ENCODE measurements at places on chromosomes 16 and 17.

- DNase-seq: peak; percentile 66
These were observed 97.6 kb upstream of the DNAH17 start for GRCh38 chr17:78674595-78675315.

- DNase-seq: no peak
These were observed 12.0 kb downstream of the FAM83G start for GRCh38 chr17:18992454-18993130.

GRCh38 chr16:84610376-84610775 lies 7.5 kb downstream of the COTL1 start:
- no peak for DNase-seq

- no peak for DNase-seq
These were observed 38.2 kb downstream of the CCDC42 start for GRCh38 chr17:8706431-8706830.

DNA sequence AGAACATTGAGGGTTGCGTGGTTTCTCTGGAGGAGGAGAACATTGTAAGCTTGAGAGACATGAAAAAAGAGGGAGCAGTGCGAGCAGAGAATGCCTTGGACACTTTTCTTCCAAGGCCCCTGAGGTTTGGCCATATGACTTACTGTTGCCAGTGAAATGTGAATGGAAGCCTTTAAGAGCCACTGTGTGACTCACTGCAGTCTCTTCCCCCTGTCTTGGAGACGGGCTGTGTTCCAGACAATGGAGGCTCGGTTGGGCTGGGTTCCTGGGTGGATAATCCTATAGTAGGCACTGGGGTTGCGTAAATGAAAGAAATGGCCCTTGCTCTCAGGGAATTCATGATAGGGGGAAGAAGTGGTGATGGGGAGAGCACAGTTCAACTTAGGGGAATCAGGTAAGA lies 75.5 kb downstream of the SHISA9 start:
- DNase-seq: no peak

- DNase-seq: no peak
These were observed 605.5 kb upstream of the SALL1 start for GRCh38 chr16:51756447-51757123.

- DNase-seq: peak; percentile 55
These were observed 49.0 kb upstream of the AKAP1 start for GRCh38 chr17:57035971-57036481.

DNA sequence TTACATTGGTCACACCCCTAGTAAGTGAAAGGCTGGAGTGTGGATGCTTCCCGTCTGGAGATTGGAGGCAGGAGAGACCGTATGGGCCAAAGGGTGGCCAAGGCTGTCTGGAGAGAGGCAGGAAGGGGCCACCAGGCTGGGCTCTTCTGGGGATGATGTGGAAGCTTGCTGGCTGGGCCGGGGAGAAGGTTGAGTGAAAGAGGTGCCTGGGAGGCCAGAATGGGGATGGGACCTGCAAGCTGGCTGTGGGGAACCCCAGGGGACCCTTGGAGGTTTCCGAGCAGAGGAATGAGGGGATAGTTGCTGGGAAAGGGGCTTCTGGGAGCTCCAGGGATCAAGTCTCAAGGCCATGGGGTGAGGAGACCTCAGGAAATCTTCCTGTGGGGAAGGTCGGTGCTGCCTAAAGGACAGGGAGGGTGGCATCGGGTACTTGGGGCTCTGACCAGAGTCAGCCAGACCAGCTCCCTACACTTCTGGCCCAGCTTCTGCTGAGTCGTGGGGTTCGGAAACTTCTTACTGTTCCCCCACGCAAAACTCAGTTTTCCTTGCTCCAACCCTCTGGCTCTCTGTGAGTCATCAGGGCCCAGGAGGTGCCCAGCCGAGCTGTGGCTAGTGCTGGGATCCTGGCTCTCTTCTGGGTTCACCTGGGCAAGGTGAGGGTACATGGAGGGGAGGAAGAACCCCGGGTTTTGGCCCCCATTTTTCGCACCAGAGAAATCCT lies 3.1 kb downstream of the MRC2 start:
- DNase-seq: no peak

GRCh38 chr16:31351942-31352325 lies 3.0 kb upstream of the ITGAX start:
- DNase-seq: no peak

DNA sequence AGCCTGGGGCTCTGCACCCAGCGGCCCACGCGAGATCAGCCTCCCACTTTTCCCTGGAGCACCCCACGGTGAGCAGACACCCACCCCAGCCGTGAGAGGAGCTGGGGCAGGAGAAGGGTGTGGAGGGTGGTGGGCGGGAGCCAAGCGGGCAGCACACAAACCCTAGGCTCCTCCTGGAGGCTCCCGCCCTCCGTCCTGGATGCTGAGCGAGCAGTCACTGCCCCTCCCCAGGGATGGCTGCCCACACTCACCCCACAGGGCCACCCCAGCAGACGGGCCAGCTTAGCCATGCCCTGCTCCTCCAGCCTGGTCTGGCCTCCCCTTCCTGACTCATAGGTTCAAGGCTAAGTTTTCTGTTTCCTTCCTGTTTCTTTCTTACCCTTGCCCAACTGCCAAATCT lies 15.7 kb upstream of the ABCC3 start:
- DNase-seq: no peak

GRCh38 chr16:79728048-79728922 lies 127.7 kb upstream of the MAF start:
- no peak for DNase-seq

GRCh38 chr17:83171661-83172060 lies 92.3 kb downstream of the METRNL start:
- DNase-seq: peak; percentile 48

DNA sequence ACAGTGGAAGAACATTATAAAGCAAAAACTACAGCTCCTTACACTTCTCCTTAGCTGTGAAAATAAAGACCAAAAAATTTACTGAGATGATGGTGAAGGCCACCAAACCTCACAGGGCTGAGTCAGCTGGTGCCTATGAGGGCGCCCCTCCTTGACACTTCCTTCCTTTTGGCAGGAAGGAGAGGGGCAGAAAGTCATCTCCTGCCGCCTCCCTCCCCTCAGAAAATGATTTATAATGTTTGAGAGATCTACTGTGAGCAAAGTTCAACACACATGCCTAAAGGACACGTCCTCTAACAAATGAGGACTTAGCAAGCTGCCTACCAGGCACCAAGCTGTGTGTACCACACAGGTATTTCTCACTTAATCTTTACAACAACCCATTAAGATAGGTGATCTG lies 245.7 kb downstream of the PRKCA start:
- DNase-seq: no peak

DNA sequence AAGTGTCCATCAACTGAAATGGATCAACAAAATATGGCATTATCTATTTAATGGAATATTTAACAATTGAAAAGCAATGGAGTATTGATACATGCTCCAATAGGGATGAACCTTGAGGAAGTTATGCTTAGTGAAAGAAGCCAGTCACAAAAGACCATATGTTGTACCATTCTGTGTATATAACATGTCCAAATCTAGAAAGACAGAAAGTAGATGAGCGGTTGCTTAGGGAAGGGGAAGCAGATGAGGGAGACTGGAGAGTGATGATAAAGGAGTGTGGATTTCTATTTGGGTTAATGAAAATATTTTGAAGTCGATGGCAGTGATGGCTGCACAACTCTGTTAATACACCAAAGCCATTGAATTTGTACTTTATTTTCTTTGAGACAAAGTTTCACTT lies 8.5 kb upstream of the ERN1 start:
- DNase-seq: no peak

GRCh38 chr16:50335196-50335958 lies 33.4 kb downstream of the BRD7 start:
- DNase-seq: no peak

DNA sequence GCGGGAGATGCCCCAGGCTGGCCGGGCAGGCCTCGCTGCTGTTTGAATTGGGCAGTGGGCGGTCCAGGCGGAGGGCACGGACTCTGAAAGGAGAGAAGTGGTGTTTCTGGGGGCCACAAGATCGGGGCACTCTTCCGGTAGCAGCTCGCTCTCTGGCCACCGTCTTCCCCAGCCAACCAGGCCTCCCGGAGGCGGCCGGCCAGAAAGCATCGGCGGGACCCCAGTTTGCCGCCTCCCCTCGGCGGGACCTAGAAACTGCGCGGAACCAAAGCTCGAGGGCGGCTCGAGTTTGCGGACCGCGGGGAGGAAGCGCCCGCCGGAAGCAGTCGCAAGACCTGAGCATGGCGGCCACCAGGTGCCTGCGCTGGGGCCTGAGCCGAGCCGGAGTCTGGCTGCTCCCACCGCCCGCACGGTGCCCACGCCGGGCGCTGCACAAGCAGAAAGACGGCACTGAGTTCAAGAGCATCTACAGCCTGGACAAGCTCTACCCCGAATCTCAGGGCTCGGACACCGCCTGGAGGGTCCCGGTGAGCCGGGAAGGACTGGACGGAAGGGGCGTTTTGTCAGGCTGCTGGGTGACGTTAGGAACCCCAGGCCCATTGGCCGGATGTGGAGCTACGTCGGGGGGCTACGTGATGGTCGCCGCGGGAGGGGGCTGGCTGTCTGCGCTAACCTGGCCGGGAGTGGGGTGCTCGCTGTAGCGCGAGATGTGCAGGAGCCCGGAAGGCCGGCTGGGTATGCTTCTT lies at the start of gene MRPL58:
TSS of gene MRPL58 (plus strand) at position 325 of the 746 bp plus-strand sequence. CDS start at position 342, 17 bp downstream.
- DNase-seq: peak; percentile 85
